ENCODE measurements at places on chromosomes 4 and X.

GRCh38 chrX:44996277-44996676, 123.3 kb downstream of the KDM6A start:
- DNase-seq: no peak

DNA sequence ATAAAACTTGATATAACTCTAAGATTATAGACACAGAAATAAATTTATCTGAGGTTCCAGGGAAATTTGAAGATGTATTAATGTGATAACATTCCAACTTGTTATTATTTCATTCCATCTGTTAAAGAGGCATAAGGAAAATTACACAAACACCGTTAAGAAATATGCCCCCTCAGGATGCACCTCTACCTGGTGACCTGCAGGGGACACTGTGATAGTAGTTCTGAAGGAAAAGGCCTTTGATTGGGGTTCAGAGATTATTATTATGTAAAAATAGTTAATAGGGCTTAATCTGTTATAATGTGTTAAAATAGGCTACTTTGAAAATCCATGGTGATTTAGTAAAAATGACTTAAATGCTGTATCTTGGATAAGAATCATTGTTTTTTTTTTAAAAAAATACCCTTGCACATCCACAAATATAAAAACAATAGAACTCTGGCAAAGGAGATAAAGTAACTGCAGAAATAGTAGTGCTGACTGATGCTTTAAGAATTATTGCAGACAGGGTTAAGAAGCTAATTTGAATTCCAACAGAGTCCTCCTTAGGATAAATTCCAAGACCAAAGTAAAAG, 6.1 kb upstream of the ABRAXAS1 start:
- DNase-seq: no peak

GRCh38 chr4:76597423-76597979, 162.5 kb downstream of the SHROOM3 start:
- DNase-seq: no peak

DNA sequence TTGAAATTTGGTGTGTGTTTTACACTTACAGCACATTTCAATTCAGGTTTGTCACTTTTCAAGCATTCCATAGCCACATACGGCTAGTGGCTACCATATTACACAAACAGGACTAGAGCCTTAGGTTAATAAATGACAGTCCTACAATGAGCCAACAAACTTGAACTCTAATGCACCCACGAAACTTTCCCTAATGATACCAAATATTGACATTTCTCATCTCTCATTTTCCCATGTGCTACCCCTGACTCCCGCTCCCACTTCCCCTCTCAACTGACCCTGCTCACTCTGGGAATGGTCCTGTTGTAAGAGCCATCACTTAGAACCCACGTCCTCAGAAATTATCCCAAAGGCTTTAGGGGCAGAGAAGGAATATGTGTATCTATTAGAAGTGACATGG, 4.9 kb upstream of the TLR10 start:
- DNase-seq: no peak

- no peak for DNase-seq
Observed at GRCh38 chr4:25861280-25861950, 1.4 kb downstream of the SEL1L3 start.

DNA sequence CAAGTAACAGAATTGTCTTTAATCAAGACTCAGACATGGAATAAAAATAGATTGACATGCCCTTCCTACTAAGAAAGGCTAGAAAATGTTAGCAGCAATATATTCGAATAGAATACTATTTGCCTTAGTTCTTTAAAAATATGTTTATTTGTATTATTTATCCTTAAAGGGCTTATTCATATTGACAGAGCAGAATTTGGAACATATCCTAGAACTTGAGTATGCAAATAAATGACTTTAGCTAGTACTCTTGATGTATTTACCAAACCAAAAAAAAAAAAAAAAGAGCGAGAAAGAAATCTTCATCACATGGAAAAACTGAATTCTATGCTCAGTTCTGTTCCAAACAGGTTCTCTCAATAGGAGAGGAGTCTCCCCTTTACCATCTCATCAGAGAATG, 68.9 kb upstream of the PPARGC1A start:
- DNase-seq: no peak

DNA sequence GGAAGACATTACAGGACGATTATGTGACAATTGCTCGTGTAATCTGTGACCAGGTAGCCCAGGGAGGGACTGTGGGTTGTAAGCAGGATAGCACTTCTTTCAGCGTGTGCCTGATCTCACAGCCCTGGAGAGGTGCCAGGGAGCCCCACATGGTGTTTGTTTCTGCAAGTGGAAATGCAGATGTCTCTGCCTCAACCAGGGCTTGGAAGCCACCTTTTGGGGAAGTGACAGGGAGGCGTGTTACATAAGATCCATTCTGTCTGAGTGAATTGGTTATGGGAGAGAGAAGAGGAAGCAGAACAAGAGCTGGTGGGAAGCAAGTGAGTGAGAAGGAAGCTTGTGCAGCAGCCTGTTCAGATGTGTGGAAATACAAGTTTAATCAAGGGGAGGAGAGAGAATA, 104.5 kb upstream of the GATB start:
- DNase-seq: no peak

GRCh38 chr4:47926667-47927258, 12.4 kb upstream of the NFXL1 start:
- DNase-seq: no peak

GRCh38 chr4:55820279-55820678, 689 bp downstream of the EXOC1L start:
- DNase-seq: no peak

- no peak for DNase-seq
Observed at GRCh38 chrX:111086591-111087006, 9.4 kb upstream of the PAK3 start.

- DNase-seq: no peak
Observed at GRCh38 chr4:76513482-76513881, 78.5 kb downstream of the SHROOM3 start.

DNA sequence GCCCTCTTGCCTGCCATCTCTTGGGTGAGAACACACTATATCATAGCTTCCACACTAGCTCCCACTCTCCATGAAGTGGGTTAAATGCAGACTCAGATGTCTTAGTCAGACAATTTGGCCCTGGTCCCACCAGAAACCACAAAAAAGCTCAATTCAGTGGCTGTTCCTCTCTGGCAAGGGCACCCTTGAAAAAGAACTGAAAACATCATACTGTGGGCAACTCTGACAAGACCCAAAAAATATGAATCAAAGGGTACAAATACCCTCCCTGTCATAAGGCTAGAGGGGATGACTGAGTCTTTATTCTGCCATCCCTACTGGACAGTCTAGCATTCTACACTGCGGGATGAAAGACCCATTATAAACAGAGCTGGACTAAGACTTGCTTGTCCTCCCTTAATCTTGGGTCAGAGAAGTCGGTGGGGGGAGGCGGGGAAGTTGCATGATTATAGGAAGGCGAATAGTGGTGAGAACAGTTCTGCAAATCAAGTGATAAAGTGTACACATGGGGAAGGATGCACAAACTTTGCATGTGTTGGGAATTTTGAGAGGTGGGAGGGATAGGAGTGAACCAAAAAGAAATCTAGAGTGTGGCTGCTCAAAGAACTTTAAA, 172.1 kb downstream of the OPHN1 start:
- no peak for DNase-seq

GRCh38 chrX:114065577-114066223, 518.2 kb upstream of the HTR2C start:
- DNase-seq: no peak
